ENCODE measurements at places on chromosomes 1 and 21.

- DNase-seq = no peak
Observed at GRCh38 chr1:229022595-229023333, 248.1 kb upstream of the RAB4A start.

DNA sequence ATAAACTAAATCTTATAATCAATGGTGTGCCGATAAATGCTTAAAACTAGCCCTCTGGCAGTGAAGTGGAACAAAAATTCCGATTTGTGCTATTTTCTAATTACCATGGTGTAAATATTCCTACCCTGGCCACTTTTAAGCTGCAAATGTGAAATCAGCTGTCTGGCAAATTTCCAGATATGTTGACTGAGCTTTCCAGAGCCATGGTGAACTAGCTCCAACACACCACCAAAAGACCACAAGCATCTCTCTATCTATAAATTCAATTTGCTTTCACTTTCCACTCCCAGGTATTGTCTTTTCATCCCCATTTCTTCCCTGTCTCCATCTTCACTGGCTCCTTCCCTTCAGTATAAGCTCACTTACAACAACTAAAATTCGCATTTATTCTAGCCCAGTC lies 152.3 kb upstream of the RGS18 start:
- DNase-seq = no peak

- no peak for DNase-seq
Observed at GRCh38 chr1:40742363-40743061, 41.1 kb upstream of the KCNQ4 start.

GRCh38 chr1:205188596-205188995 lies 22.9 kb downstream of the DSTYK start:
- no peak for DNase-seq

DNA sequence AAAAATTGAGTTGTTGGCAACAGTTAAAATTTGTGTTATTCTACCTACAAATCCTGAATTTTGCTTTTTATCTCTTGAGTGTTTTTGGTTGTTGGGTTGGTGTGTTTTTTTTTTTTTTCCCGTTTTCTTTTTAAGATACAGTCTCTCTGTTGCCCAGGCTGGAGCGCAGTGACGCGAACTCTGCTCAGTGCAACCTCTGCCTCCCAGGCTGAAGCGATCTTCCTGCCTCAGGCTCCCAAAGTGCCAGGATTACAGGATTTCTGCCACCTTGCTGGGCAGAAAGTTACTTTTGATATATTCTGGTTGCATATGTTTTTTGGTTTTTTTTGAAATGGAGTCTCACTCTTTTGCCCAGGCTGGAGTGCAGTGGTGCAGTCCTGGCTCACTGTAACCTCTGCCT lies 4.2 kb downstream of the PCNT start:
- DNase-seq = no peak

- no peak for DNase-seq
Observed at GRCh38 chr21:41940431-41940830, 13.4 kb downstream of the C2CD2 start.
